NCI-H187 (cell line): ENCODE measurements at places on chromosomes 5 and 9.

- no peak for DNase-seq
Observed at GRCh38 chr5:32055891-32056866, 117.9 kb downstream of the GOLPH3 start.

DNA sequence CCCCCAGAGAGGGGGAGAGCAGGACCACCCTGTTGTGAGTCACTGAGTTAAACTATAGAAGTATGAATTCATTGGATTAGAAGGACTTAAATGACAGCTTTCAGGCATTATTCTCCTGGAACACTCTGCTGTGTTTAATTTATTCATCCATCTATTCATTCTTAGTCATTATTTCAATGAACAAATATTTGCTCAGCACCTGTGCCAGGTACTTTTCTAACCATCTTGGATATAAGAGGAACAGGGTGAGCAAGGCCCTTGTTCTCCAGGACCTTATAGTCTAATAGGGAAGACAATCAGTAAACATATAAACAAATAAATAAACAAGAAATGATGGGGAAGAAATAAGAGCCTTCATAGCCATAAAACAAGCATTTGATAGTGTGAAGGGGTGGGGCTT is 483.9 kb upstream of the BRINP1 start:
- no peak for DNase-seq

- DNase-seq: no peak
Observed at GRCh38 chr9:130912932-130913598, 16.5 kb upstream of the QRFP start.

DNA sequence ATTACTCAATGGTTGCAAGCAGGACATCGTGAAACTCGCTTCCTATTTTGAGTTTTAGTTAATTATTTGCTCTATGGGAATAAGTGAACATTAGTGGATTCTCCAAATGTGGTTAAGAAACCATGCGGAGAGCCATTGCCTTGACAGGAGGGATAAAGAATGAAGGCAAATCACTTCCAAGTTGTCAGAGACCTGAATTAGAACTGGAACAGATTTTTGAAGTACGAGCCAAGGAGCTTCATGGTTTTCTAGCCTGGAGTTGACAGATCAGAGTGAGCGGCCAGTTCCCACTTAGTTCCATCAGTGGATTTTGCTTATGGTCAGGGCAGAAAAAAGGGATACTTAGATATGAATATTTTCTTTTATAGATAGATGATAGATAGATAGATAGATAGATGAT is 171.4 kb upstream of the CDH10 start:
- no peak for DNase-seq
